ENCODE measurements at places on chromosomes 7 and 10.
A peak's percentile ranks its signal among the peaks of the same experiment; 100 is the strongest.

- DNase-seq: no peak
Observed at GRCh38 chr10:8193546-8193945, 139.1 kb downstream of the GATA3 start.

GRCh38 chr7:64655811-64656210, 10.1 kb upstream of the ZNF107 start:
- no peak for DNase-seq

DNA sequence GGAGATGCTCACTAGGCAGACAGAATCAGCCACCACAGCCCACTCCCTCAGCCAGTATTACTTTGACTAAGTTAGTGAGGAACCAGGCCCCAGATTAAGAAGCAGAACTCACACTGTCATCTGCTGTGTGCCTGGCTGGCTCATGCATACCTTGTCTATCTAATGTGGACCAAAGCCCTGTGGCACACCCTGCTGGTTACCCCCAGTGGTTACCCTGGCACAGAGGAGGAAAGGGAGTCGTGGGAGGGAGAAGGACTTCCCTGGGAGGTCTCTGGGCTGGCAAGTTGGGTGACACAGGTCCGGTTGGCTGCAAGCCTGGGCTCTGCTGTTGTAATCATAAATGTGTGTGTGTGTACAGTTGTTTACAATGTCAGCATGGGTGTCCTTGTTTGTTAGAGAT, 7.5 kb upstream of the SH2D4B start:
- DNase-seq: no peak

GRCh38 chr7:124155432-124156022, 122.7 kb upstream of the TMEM229A start:
- DNase-seq: peak; percentile 34

- no peak for DNase-seq
Observed at GRCh38 chr10:133224756-133225372, 5.2 kb upstream of the UTF1 start.

DNA sequence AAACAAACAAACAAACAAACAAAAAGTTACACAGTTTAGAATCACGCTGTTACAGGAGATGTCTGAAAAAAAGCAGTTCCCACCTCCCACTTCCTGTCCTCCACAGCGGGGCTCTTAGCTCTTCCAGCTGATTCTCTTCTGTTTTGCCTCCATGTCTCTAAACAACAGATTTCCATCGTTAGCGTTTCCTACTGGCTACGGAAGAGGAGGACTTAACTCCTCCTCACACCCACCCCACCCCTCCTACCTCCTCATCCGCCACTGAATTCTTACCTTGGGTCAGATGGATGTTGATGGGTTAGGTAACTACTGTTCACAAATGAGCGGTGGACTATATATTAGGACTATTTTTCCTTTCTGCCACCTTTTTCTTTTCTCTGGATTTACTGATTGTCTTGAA, 36.8 kb upstream of the NUB1 start:
- DNase-seq: no peak

DNA sequence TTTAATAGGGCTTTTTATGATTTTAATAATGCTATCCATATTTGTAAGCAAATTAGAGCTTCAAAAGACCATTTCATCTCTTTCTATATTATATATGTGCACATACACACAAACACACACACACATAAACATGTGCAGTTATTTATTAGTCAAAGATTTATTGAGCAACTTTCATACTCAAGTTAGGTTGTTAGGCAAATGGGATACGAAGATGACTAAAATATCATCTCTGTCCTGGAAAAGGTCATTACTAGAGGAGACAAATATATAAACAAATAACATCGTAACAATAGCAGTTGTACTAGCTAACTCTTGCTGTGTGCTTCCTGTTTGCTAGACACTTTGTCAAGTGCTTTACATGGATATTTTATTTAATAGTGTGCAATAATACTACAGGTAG, 307.9 kb downstream of the SNX13 start:
- no peak for DNase-seq

GRCh38 chr7:38300175-38300574, 26.7 kb upstream of the TARP start:
- no peak for DNase-seq

DNA sequence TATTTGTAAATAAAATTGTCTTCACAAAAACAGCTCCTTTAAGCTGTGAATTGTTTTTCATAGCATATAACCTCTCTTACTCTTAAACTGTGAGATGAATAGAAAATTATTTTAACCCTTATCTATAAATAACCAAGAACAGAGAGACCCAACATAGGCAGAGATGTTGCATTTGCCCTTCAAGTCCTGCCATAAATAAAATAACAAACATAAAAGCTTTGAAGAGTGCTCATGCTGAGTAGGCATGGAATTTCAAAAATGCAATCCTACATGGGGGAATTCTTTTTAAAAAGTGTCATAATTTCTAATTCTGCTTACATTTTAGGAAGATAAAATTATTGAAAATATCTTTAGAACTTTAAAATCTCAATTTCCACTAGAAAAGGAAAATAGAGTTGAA, 124.1 kb upstream of the FERD3L start:
- peak; percentile 16 for DNase-seq

DNA sequence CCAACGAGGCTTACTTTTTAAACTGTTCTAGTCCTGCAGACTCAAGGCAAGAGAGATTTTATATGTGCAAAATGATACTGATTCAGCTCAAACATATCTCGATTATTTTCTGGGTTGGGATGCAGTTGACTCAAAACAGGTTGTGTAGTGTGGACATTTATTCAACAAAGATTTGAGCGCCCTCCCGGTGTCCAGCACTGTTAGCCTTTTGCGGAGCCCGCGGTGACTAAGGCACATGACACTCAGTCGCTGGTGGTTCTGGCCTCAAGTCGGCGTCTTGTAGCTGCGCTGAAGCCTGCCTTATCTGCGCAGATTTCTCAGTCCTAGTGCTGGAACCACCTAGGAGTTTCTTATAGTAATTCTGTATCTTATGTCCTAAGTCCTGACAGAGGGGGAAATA, 938 bp upstream of the CADPS2 start:
- no peak for DNase-seq

DNA sequence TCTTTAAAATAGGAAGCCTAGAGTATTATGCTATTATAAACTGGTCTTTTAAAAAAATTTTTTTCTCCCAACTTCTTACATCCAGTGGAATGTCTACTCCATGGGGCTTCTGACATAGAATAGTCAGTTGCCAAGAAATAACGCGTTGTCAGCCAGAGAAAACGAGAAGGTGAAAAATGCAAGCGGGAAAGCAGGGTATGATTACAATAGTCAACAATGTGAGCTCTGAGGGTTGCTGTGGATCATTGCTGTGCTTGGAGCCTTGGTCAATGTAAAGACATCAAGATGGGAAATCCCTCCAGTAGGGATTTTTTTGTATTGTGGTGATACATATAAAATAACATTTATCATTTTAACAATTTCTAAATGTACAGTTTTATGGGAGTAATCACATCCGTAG, 27.6 kb upstream of the PLPP4 start:
- no peak for DNase-seq

DNA sequence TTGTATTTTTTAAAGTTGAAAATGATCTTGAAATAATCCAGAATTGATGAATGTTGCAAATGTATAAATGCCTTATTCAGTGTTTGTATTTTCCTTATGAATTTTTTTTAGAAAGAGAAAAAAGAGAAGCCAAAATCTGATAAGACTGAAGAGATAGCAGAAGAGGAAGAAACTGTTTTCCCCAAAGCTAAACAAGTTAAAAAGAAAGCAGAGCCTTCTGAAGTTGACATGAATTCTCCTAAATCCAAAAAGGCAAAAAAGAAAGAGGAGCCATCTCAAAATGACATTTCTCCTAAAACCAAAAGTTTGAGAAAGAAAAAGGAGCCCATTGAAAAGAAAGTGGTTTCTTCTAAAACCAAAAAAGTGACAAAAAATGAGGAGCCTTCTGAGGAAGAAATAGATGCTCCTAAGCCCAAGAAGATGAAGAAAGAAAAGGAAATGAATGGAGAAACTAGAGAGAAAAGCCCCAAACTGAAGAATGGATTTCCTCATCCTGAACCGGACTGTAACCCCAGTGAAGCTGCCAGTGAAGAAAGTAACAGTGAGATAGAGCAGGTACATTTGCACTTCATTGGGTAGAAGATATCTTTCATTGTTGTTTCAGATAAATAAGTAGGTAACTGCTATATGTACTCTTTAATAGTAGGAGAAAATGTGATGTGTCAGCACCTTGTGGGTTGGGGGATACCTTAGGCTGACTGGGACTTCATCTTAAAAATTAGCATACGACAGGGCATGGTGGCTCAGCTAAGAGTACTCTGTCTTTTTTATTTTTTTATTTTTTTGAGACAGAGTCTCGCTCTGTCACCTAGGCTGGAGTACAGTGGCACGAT, 3.9 kb downstream of the DDX21 start:
- no peak for DNase-seq

DNA sequence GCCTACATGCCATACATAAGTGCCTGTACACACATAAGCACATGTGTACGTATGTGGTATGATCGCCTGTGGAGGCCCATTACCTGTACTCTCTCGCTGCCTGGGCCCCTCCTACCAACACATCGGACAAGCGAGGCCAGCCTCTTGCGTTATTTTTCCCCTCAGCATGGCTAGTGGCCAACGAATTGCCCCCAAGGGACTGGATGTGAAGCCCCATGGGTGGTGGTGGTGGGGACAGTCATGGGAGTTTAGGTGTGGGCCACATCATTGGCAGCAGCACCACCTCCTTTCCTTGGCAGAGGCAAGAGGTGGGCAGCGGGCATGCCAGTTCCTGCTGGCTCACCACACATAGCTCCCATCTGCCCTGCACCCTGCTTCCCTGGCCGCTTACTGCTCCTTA, 10.0 kb downstream of the GRK5 start:
- DNase-seq: no peak

GRCh38 chr10:92847202-92847864, 987 bp upstream of the EXOC6 start:
- DNase-seq: no peak

GRCh38 chr10:67257018-67257417, 331.2 kb downstream of the LRRTM3 start:
- no peak for DNase-seq

DNA sequence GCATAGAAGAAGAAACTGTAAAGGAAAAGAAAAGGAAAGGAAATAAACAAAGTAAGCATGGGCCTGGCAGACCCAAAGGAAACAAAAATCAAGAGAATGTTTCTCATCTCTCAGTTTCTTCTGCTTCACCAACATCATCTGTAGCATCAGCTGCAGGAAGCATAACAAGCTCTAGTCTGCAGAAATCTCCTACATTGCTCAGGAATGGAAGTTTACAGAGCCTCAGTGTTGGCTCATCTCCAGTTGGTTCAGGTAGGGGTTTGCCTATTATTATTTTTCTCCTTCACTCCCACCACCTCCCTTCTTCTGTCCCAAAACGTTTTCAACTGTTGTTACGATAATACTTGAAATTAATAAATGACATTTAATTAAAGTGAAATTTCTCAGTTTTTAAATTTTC, 139.6 kb downstream of the MLLT10 start:
- no peak for DNase-seq

DNA sequence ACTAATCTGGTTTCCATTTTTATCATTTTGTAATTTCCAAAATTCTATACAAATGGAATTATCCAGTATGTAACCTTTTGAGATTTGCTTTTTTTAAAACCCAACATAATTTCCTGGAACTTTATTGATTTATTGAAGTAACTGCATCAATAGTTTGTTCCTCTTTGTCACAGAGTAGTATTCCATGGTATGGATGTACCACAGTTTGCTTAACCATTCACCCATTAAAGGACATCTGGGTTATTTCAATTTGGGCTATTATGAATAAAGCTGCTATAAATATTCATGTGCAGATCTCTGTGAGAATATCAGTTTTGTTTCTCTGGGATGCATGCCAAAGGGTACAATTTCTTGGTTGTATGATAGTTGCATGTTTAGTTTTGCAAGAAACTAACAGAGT, 2.9 kb downstream of the GPNMB start:
- DNase-seq: no peak

GRCh38 chr7:23207021-23207420, 25.2 kb downstream of the NUP42 start:
- no peak for DNase-seq

GRCh38 chr7:22856416-22856815, 33.8 kb upstream of the TOMM7 start:
- DNase-seq: no peak

DNA sequence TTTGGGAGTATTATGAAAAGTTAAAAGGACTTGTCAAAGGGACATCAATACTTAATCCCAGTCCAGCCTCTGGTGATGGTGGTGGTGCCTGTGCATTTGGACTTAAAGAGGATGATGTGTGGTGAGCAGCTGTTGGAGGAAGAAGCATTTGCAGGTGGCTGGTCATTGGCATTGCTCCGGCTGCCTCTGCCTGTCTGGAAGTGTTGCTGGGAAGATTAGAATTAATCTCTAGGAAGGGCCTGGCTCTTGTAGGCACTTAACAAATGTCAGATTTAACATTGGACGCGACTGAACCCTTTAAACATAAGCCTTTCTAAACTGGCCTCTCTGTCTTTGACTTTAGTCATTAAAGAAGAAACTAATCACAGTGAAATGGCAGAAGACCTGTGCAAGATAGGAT, 58.8 kb downstream of the FIGNL1 start:
- DNase-seq: no peak

DNA sequence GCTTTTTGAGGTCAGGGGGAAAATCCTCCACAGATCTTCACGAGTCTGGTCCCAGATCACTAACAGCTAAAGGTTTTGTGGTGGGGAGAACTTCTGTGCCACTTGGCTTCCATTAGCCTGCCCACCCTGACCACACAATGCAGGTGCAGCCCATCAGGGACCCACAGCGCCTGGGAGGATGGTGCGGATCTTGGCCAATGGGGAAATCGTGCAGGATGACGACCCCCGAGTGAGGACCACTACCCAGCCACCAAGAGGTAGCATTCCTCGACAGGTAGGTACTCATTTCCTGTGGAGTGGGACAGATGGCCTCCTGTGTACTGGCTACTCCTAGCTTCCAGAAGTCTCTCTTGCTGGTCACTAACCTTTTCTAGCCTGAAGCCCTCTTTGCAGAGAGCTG, 1.5 kb downstream of the FAM241B start:
- no peak for DNase-seq

- DNase-seq: no peak
Observed at GRCh38 chr7:44489955-44490350, 505 bp downstream of the NUDCD3 start.

- no peak for DNase-seq
Observed at GRCh38 chr7:70132852-70133690, 534.8 kb downstream of the AUTS2 start.

GRCh38 chr10:19250546-19250945, 201.9 kb downstream of the MALRD1 start:
- DNase-seq: no peak

Data from SK-N-MC (cell line).